ENCODE measurements at places on chromosomes 12 and 14.

GRCh38 chr14:21703357-21704326 lies 30.0 kb upstream of the OR4E1 start:
- DNase-seq: no peak

DNA sequence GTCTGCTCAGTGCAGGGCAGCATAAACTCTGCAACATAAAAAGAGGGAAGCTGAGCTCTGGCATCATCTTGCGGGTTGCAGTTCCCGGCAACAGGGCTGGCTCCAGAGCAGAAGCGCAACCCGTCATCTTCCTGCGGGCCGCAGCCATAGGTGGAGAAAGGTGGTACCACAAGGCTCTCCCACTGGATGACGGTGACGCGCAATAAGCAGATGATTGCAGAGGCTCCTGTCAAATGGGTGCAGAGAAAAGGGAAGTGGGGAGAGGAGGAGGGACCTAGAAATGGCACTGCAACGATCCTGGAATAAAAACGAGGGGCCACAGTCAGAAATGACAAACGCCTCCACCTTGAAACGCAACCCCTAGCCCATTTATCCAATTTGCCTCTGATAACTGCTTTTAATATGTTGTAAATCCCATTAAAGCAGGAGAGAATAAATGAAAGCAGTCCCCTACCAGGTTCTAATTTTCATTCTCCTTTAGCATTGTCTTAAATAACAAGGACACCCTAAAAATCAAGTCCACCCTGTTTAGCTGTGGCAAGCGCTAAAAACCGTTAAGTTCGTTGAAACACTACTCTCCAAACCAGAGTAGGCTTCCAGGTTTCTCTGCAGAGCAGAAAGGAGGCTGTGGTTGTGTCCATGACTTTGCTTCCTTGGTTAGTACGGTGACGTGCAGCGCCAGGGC lies 30.9 kb upstream of the TUBA1C start:
- no peak for DNase-seq

GRCh38 chr12:26452511-26452910 lies 257.1 kb downstream of the SSPN start:
- no peak for DNase-seq

- DNase-seq: no peak
Measured at GRCh38 chr12:1302201-1302870, 292.0 kb downstream of the FBXL14 start.

- no peak for DNase-seq
Measured at GRCh38 chr14:33449268-33449667, 501.6 kb downstream of the EGLN3 start.

All from HuH-7.5 (cell line).